ENCODE measurements at places on chromosomes 7 and 10.

DNA sequence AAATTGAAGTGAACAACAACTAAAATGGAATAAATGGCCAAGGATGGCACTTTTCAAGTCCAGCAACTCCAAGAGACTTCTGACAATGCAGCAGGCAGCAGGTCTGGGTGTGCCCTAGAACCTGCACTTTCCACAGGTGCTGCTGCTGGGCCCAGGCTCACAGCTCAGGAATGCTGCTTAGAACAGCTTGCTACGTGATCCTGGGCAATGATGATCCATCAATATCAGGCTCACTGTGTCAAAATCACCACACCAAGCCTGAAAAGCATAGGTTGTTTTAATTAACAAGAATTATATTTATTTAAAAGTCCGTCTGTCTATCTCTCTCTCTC is 148.4 kb downstream of the TNS3 start:
- DNase-seq: no peak

- no peak for DNase-seq
Measured at GRCh38 chr10:76723844-76724243, 913.8 kb downstream of the KCNMA1 start.

DNA sequence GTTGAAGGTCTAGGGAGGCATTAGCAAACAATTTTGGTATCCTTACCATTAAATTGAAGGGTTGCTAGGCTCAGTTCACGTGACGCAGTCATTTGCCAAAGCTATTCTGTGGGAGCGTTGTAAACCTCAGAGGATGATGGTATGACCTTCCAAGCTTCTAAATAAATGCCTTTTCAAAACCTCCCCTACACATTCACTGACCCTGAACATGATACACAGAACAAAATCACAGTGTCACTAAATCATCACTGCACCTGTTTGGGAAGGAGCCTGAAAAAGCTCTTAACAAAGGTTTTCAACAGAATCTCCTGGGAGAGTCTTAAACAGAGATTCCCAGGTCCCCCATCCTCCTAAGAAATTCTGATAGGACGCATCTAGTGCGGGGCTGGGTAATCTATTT is 13.2 kb upstream of the CCDC172 start:
- no peak for DNase-seq

DNA sequence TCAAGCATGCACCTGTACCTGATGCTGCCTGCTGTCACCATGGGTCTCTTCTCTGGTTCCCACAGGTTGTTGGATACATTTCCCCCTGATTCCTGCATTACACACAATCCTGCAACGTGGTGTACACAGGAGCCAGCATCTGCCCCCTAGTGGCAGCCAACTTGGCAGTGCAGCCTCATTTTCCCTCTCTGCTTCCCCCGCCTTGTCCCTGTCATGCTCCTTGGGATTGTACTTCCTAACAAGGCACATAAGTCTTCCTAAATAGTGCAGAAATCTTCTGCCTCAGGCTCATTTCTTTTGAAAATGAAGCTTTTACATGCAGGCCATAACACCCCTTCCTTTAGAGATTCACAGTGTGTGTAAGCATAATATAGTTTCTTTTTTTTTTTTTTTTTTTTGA is 387.5 kb downstream of the CCSER2 start:
- no peak for DNase-seq

GRCh38 chr10:102678842-102679289 is 34.6 kb downstream of the TRIM8 start:
- DNase-seq: no peak

GRCh38 chr7:148622887-148623585 is 32.5 kb downstream of the C7orf33 start:
- DNase-seq: no peak

DNA sequence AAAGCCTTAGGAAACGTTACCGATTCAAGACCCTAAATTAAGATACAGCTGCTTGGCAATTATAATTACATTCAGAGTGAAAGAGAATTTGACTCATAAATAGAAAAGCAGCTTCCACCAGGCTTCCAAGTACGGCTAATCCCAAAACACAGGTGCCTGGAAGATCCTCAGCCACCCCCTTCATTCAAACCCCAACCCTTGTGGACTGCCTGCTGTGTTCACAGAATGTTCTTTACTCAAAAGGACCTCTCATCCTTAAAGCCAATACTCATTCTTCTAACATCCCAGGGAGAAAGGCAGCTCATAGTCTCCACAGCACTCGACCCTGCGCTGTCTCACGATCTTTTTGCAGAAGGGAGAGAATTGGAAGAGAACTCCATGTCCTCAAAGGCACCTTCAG is 32.9 kb downstream of the RNF32 start:
- no peak for DNase-seq

GRCh38 chr10:11036424-11037011 is 18.8 kb downstream of the CELF2 start:
- no peak for DNase-seq

GRCh38 chr10:121440461-121440860 is 157.8 kb downstream of the FGFR2 start:
- DNase-seq: no peak

- no peak for DNase-seq
Measured at GRCh38 chr7:35513828-35514227, 181.1 kb downstream of the HERPUD2 start.

DNA sequence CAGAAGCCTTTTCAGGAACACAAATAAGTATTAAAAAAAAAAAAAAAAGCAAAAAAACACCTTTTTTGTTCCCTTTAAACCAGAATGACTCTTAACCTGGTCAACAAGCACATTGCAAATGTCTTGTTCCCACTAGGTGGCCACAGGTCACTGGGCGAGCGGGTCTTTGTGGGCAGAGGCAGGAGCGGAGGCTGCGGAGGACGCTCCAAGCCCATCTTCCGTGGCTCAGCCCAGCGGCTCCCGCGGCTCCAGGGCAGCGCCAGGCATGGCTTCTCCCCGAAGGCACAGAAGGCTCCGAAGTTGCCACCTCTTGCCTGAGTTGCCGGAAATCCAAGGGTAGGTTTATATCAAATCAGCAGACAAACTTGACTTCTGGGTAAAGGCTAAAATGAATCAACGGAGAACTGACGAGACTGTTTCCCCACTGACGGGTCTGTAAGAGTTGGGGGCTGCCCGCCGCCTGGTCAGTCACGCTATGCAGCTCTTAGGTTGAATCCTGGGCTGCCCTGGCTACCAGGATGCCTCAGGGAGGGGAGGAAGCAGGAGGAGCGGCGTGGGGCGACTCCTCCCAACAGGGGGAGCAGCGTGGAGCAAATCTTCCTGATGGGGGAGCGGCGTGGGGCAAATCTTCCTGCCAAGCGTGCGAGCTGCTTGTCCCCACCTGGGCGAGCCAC is 144.5 kb downstream of the PTPRN2 start:
- no peak for DNase-seq

All from central memory CD4-positive, alpha-beta T cell (primary cell).